ENCODE measurements at places on chromosomes 5 and 9. TPM values are rescaled to one million over a fixed set of nuclear protein-coding genes. Genes with fewer than 3 reads are reported as not detected.

Gene BTNL3
- not detected for total RNA-seq

Gene SPATA31A3
- not detected for total RNA-seq

Gene LRRC70
- total RNA-seq: 8.6 TPM

Gene CA9
- not detected for total RNA-seq

Gene TMEM267
- total RNA-seq: 11.5 TPM

Gene CLIC3
- 3.4 TPM for total RNA-seq

Gene HRCT1
- not detected for total RNA-seq

Gene PDE6A
- total RNA-seq: not detected

Gene PCA3
- total RNA-seq: under 0.01 TPM

Gene NMUR2
- not detected for total RNA-seq

Gene TMC1
- total RNA-seq: 0.52 TPM

Gene NOXA1
- total RNA-seq: 2.2 TPM

Gene GLRX
- total RNA-seq: 28.8 TPM

Gene CIZ1
- total RNA-seq: 26.0 TPM

Gene KCNN2
- not detected for total RNA-seq

Gene KIF4B
- not detected for total RNA-seq

Gene INSYN2B
- total RNA-seq: not detected

Gene COQ4
- 14.5 TPM for total RNA-seq

Gene TEK
- under 0.01 TPM for total RNA-seq

Gene LSM11
- total RNA-seq: 1.0 TPM

Gene SLC25A25
- total RNA-seq: 30.6 TPM

Gene CTSV
- 0.10 TPM for total RNA-seq

Gene ZNF483
- 29.9 TPM for total RNA-seq

Gene ERAP2
- 77.3 TPM for total RNA-seq

Gene SLIT3
- 0.10 TPM for total RNA-seq

Gene TMEFF1
- total RNA-seq: not detected

Gene CCDC180
- total RNA-seq: 5.0 TPM

Gene ATOSB
- 15.2 TPM for total RNA-seq

Gene CHSY3
- total RNA-seq: 0.10 TPM

Gene SPINK7
- not detected for total RNA-seq

Gene STK32A
- not detected for total RNA-seq

Gene TPPP
- total RNA-seq: 0.84 TPM

Gene SLC45A2
- total RNA-seq: under 0.01 TPM

Gene ZNF300
- total RNA-seq: 4.0 TPM

Gene ICE1
- 60.9 TPM for total RNA-seq

Gene EQTN
- not detected for total RNA-seq

Gene C5orf46
- total RNA-seq: not detected

Gene SHISAL2B
- total RNA-seq: not detected

Gene PFN3
- total RNA-seq: not detected

Gene SPAAR
- not detected for total RNA-seq

Gene SLC22A4
- total RNA-seq: 2.2 TPM

Gene EMB
- 250 TPM for total RNA-seq

Gene SLC36A3
- total RNA-seq: not detected

Gene FBXO38
- 76.3 TPM for total RNA-seq

Gene DEPDC1B
- total RNA-seq: 0.63 TPM

Gene ORM2
- not detected for total RNA-seq

Gene PCDHGA9
- 0.42 TPM for total RNA-seq

Gene SAXO1
- total RNA-seq: 0.10 TPM

Gene ANXA2R
- total RNA-seq: 31.4 TPM

Gene IGFBPL1
- total RNA-seq: not detected

Gene PGGT1B
- total RNA-seq: 27.6 TPM

Gene CCNI2
- total RNA-seq: 1.5 TPM

Gene SGTB
- 68.0 TPM for total RNA-seq

Gene REXO4
- total RNA-seq: 9.0 TPM

Gene CCNO
- total RNA-seq: not detected

Gene SLC12A2
- total RNA-seq: 18.6 TPM
